Karpas-422 (cell line): ENCODE measurements at places on chromosomes 3 and 15. TPM values are rescaled to one million over a fixed set of nuclear protein-coding genes. Genes with fewer than 3 reads are reported as not detected.

Gene A4GNT
- not detected in 2 replicates for total RNA-seq

DNA sequence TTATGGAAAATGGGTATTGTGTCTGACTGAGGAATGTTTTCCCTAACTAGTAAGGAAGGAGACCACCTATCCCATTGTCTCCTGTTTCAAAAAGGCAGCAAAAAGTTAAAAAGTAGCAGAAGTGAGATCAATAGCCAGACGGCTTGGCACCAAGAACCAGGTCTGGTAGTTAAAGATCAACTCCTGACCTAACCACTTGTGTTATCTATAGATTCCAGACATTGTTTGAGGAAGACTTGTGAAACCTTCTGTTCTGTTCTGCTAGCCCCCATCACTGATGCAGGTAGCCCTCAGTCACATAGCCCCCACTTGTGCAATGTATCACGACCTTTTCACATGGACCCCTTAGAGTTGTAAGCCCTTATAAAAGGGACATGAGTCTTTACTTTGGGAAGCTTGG, 46.3 kb upstream of the C2CD4B start:
- DNase-seq, result no peak

Gene CACNA1D
- total RNA-seq, result not detected in 2 replicates

DNA sequence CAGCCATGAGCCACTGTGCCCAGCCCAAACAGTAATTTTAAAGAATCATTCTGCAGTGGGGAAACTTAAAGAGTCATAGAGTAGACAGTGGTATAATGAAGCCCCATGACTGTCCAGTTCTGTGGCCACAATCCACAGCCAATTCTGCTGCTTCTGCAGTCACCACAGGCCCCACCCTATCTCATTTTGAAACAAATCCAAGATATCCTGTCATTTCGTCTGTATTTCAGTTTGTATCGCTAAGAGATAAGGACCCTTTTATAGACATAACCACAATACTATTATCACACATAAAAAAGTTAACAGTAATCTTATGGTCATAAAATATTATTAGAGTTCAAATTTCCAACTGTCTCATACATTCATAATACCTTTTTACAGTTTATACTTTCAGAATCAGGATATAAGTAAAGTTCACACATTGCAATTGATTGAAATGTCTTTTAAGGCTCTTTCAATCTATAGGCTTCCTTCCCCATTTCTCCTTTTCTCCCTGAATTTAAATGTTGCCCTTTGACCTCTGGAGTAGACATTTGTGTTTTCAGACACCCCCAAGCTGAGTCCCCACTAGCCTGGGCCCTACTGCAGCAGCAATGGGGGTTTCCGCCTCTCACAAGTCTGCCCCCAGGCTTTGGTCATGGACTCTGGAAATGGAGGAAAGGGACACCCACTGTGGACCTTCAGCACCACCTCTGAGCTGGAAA, 4.2 kb upstream of the NUP210 start:
- no peak for DNase-seq

- DNase-seq, result no peak
Observed at GRCh38 chr3:138195481-138195880, 8.4 kb downstream of the ARMC8 start.

- no peak for DNase-seq
Observed at GRCh38 chr3:51727500-51727899, 20.6 kb downstream of the GRM2 start.

GRCh38 chr3:13419505-13420044, 547 bp downstream of the NUP210 start:
- DNase-seq, result peak; percentile 72

DNA sequence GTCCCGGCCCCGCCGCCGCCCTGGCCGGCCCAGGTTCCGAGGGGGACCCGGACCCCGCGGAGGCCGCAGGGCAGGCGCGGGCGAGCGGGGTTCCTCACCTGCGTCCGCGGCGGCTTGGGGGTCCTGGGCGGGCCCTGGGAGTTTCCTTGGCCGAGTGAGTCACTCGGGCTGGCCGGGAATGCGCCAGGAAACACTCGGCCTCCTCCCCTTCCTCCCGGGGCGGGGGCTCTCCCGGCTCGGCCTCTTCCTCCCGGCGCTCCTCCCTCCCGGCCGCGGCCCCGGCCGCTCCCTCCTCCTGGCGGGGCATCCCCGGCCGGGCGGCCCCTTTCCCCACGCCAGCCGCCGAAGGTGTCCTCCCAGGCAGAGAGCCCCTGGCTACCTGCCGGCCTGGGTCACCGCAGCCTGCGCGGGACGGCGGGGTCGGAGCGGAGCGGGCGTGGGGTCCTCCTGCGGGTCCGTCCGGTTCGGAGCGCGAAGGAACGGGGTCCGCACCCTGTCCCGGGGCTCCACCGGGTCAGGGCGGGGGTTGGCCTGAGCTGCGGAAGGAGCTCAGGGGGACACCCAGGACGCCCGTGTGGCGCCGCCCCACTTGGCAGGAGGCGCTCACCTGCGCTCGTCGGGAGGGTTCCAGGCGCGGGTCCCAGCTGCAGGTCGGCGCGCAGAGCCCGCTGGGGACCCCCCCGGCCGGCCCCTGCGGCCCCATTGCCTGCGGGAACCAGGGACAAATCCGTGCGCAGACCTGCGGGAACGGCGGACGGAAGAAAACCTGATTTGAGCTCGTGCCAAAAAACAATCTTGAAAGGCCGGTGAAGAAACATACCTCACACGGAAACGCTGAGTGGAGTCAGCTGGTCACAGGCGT, at the start of gene CYFIP1:
TSS of gene CYFIP1 (minus strand) at position 180 of the 862 bp plus-strand sequence. CDS start 33,083 bp downstream, outside the sequence.
- DNase-seq, result no peak

DNA sequence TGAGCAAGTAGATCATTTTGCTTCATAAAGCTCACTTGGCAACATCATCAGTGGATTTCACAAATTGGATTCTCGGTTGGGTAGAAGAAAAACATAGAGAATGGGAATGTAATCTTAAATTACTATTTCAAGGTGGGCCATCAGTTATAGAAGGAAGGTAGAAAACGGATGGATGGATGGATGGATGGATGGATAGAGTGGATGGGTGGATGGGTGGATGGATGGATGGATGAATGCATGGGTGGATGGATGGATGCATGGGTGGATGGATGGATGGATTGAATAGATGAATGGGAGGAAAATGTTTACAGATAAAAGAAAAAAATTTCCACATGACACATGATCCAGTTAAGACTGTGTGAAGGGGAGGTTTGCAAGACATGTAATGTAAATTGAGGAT, 159.7 kb downstream of the MEX3B start:
- no peak for DNase-seq

DNA sequence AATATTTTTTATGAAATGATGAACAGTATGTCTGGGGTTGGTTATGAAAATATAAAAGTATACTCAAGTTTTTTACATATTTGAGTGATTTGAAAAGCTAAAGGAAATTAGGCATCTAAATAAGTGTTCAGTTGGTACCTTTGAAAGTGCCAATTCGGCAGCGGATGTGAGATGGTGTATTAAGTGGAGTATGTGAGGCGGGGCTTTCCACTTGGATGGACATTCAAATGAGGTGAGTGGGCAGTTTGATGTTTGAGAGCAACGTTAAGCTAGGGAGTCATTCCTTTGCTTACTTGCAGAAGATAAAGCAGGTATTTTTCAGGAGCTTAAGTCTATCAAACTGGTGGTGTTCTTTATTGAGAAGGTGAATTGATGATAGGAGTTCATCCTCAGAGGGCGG, 189.0 kb upstream of the GOLIM4 start:
- DNase-seq, result no peak

Gene EEFSEC
- 10.1 and 18.2 TPM in 2 replicates for total RNA-seq

Gene IL20RB
- 1.1 and 3.2 TPM in 2 replicates for total RNA-seq

Gene CRYGS
- total RNA-seq, result 12.2 and 18.4 TPM in 2 replicates

Gene SIDT1
- total RNA-seq, result 7.5 and 11.3 TPM in 2 replicates

GRCh38 chr15:43749690-43750345, 3.6 kb downstream of the PDIA3 start:
- peak; percentile 95 for DNase-seq

- DNase-seq, result no peak
Observed at GRCh38 chr15:35698966-35699575, 153.1 kb upstream of the DPH6 start.

Gene TJP1
- not detected in 2 replicates for total RNA-seq

Gene MTHFS
- total RNA-seq, result 35.5 and 57.0 TPM in 2 replicates

Gene KATNBL1
- total RNA-seq, result 29.0 and 61.3 TPM in 2 replicates

- no peak for DNase-seq
Observed at GRCh38 chr3:11616551-11616950, 27.2 kb downstream of the VGLL4 start.

Gene GOLGA8J
- not detected in 2 replicates for total RNA-seq

DNA sequence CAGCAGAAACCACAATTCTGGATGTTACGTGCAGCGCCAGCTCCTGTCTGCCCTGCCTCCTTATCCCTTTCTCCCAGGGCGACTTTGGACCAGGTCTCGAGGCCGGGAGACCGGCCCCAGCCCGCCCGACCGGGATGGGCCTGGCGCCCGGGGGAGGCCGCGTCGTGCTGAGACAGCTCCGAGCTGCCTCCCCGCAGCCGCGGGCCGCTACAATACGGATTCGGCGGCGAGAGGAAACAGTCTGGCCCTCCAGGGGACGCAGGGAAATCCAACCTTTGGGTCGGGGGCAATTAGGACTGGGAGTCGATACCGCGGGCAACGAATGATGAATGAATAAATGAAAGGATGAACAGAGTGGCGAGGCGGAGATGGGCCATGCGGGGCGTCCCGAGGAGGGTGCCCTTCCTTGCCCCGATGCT, 537 bp downstream of the GRAMD2A start:
- DNase-seq, result no peak

Gene STXBP5L
- total RNA-seq, result not detected in 2 replicates

GRCh38 chr3:21417991-21418390, 333.0 kb downstream of the ZNF385D start:
- no peak for DNase-seq

DNA sequence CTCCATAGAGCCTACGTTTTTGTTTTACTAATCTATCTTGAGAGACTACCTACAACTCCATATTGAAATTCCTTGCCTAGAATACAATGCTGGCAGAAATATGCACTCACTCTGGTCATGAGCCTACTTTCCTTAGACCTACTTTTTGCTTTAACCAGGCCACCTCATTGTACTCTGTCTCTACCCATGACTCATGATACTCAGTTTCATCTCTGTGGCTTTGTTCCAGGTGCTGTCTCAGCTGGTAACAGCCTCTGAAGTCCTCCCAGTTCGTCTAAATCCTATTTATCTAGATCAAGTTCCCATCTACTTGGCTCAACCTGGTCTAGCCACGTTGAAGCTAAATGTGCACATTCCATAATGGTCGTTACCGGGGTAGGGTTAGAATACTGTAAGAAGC, 536.4 kb downstream of the RSL24D1 start:
- DNase-seq, result no peak

DNA sequence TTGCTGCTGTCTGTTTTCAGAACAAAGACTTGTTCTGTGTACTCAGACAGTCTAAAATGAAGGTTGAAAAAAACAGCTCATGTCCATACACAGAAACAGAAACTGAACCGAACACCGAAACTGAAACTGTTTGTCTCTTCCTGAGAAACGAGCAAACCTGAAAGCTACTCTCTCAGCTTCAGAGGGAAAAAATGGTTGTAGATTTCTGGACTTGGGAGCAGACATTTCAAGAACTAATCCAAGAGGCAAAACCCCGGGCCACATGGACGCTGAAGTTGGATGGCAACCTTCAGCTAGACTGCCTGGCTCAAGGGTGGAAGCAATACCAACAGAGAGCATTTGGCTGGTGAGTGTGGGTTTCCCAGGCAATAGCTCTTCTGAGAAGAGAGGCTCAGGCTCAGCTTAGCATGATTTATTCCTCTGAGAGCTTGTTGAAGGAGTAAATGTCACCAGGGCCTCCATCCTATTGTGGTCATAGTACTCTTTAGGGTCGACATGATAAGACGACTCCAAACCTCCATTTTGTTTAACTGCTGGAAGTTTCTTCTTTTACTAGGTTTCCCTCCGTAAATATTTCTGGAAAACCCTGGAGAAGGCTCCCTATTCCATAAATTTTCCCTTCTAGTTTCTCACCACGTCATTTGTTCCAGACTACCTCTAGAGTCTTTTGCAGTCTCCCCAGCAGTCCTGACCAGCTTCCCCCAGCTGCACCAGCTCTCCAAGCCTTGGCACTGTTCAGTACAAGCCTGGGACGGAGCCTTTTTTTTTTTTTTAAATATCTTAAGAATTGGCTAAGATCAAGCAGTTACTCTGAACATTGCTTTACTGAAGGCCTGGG, at the start of gene RTP4:
TSS of gene RTP4 (plus strand) at position 135 of the 838 bp plus-strand sequence. CDS start at position 192, 57 bp downstream.
- peak; percentile 79 for DNase-seq

DNA sequence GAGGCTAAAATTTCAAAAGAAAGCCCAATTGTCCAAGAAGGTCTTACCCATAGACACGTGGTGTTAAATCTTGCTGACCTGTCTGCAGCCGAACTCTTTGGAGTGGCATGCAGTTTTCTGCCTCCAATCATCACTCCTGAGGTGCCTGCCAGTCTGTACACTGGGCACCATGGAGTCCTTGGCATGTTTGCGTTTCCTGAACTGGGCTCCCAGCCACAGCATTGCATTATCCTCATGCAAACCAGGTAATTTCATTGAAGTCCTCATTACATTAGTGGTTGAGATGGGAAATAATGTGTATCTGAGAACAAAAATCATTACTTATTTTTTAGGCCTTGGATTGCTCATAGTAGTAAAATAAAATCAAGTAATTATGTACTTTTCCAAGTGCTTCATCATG, 152.3 kb downstream of the AKAP13 start:
- DNase-seq, result no peak
